Stimulated activated CD8-positive, alpha-beta memory T cell treated with anti-CD3 and anti-CD28 coated beads, Interleukin-15, amount 100 ng/mL, for 24 hours (primary cell): ENCODE measurements at places on chromosomes 6 and 20.

DNA sequence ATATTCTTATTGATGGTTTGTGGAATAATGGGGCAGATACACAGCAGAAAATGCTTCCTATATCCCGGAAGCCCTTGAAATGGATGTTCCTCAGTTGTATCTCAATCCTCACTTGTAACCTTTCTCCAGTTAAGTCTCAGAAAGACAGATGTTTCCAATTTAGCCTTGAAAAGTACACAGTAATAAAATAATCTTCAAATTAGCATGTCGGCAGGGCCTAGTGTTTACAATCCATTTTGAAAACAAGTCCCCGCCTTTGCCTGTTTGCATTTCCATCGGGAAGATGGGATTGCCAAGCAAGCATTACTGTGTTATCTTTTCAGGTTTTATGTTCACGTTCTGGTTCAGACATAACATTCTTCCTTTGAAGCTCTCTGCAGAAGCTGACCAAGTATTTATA lies 41.5 kb downstream of the SNRNP48 start:
- DNase-seq, result no peak

DNA sequence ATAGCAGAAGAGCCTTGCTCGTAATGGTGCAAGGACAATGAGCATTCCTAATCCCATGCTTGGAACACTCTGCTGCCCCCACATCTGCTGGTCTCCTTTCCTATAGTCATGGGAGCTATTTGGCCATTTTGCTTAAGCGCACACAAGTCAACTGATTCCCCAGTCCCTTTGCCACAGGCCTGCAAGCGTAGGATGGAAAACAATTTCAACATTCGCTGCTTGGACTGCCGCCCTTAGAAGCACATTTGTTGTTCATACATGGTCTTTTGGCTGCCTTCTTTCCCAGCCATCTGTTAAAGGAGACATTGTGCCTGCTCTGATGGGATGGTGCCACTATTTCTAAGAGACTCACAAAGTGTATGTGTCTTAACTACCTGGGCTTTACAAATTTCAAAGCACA lies 96.9 kb downstream of the RFX6 start:
- no peak for DNase-seq

GRCh38 chr20:54023406-54023805 lies 47.0 kb downstream of the BCAS1 start:
- no peak for DNase-seq

GRCh38 chr6:79305020-79305419 lies 70.5 kb upstream of the HMGN3 start:
- no peak for DNase-seq

DNA sequence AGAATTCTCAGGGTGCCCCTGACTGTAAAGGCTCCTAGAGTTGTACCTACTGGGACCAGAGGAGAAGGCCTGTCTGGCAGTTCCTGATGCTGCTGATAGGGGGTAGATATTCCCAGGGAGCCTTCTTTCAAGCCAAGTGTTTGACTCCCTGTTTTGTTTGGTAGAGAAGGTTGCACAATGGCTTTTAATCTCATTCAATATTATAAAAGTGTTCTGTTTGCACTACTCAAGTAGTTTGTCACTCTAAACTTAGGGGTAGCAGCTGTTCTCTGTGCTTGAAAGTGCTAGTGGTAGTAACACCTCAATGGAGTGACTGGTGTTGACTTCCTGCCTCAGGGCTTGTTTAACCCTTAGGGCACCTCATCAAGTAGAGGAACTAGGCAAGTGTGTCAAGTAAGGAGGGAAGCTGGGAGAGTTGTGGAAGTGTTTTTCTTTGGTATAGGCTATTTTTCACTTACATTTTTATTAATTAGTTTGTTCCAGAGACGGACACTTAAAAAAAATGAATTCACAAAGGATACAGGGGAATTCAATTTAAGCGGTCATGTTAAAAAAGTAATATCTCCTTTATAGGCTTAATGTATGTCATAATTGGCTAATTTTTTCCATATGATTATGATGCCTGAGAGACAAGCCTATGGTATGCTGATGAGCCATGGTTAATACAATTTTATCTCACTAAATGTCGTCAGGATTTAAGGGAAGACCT lies 38.1 kb downstream of the BICRAL start:
- DNase-seq, result no peak

- DNase-seq, result no peak
Measured at GRCh38 chr6:69802995-69803394, 6.2 kb upstream of the LMBRD1 start.

GRCh38 chr6:90231308-90231707 lies 65.3 kb downstream of the BACH2 start:
- no peak for DNase-seq

- no peak for DNase-seq
Measured at GRCh38 chr6:128310451-128310850, 209.9 kb downstream of the PTPRK start.

DNA sequence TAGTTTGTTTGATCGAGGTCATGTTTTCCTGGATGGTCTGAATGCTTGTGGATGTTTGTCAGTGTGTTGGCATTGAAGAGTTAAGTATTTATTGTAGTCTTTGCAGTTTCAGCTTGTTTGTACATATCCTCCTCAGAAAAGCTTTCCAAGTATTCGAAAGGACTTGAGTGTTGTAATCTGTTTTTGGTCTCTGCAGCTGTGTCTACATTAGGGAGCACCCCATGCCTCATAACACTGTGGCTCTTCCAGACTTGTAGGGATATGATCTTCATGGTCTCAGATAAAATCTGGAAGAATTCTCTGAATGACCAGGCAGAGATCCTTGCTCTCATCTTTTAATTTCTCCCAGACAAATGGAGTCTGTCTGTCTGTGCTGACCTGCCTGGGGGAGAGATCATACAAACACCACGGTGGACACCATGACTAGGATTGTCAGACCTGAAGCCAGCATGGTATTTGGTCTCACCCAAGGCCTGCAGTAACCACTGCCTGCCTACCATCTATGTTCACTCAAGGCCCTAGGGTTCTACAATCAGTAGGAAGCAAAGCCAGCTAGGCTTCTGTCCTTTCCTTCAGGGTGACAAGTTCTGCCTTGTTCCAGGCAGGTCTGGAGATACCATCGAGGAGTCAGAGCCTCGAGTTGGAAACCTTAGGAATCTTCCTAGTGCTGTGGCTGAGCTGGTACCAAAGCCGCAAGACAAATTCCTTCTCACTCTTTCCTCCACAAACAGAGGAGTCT lies 114.7 kb upstream of the KHDRBS2 start:
- DNase-seq, result no peak

DNA sequence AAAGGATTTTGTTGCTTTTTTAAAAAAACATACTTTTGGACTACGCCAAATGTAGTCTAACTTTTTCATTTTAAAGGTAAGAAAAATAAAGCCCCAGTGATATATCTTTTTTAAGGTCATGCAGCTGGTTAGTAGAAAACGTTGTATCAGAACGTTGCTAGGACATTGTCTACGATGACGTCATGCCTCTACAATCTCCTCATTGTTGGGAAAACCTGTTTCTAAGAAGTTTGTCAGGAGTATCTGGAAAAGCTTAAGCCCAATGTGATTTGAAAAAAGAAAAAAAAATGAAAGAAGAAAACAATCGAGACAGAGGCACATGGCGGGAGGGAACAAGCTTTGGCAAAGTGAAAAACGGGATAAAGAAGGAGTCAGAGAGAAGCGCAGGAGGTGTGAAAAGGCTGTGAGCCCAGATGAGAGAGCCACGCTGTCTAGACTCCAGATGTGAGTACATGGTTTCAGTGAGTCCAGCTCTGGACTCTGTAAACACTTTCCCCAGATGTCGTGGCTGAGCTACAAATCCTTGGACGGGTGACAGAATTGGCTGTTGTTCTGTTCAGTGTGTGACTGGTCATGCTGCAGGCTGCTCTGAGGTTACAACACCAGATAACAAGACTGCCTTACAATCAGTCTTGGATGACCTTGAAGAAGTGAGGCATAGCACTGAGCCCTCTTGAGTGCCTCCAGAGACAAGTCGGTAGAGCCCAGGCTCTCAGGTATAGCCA lies 656.7 kb upstream of the ID4 start:
- DNase-seq, result no peak

- no peak for DNase-seq
Measured at GRCh38 chr6:131910219-131910589, 41.0 kb downstream of the CCN2 start.

GRCh38 chr6:136230219-136230853 lies 19.8 kb downstream of the MTFR2 start:
- no peak for DNase-seq
